Stimulated activated CD4-positive, alpha-beta T cell treated with anti-CD3 and anti-CD28 coated beads, Interleukin-1b, Interleukin-23, amount 100 ng/mL, for 1 hour (primary cell): ENCODE measurements at places on chromosomes 4 and X.

DNA sequence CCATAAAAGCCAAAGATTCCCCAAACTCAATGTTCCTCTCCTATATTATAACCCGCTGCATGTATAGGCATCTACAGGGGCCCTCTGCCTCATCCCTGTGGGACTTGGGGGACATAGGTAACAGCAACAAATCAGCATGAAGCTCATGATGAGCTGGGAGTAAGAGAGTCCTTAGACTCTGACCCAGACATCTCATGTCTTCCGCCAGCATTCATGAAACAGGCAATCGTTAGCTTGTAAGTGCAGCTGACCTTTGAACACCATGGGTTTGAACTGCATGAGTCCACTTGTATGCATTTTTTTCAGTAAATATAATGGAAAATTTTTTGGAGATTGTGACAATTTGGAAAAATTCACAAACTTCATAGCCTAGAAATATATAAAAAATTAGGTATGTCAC is 10.4 kb upstream of the SCOC start:
- no peak for DNase-seq

GRCh38 chr4:4858527-4859324 is 739 bp upstream of the MSX1 start:
- no peak for DNase-seq

GRCh38 chrX:129843209-129843458 is 552 bp downstream of the ZDHHC9 start:
- DNase-seq = no peak

DNA sequence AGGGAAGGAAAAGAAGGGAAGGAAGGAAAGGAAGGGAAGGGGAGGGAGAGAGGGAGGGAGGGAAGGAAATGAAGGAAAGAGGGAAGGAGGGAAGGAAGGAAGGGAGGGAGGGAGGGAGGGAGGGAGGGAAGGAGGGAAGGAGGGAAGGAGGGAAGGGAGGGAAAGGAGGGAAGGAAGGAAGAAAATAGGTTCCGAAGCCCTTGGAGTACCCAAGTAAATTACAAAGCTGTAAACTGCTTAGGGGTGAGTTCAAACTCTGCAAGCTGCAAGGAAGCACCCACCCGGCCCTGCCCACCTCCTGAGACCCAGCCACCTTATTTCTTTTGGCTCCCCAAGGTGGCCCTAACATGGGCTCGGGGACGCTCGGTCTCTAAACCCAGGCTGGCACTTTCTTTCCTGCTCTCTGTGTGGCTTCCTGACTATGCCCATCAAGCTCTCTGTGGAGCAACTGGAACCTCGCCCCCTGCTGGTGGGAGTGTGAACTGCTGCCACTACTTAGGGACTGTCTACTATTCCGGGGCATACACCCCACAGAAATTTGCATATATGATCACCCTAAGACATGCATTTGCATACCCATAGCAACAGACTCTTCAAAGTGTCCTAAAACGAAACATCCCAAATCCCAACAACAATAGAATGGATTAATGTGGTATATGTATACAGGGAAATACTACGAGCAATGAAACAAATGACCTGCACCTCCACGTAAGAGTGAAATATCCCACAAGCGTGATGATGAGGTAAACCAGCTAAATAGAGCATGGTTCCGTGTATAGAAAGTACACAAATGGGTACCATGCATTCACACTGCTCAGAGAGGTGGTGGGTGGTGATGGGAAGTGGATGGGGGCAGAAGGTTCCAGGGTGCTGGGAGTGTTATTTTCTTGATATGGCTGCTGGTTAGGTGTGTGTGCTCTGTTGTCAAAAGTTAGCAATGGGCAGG is 151.7 kb upstream of the TBL1X start:
- peak; percentile 20 for DNase-seq

DNA sequence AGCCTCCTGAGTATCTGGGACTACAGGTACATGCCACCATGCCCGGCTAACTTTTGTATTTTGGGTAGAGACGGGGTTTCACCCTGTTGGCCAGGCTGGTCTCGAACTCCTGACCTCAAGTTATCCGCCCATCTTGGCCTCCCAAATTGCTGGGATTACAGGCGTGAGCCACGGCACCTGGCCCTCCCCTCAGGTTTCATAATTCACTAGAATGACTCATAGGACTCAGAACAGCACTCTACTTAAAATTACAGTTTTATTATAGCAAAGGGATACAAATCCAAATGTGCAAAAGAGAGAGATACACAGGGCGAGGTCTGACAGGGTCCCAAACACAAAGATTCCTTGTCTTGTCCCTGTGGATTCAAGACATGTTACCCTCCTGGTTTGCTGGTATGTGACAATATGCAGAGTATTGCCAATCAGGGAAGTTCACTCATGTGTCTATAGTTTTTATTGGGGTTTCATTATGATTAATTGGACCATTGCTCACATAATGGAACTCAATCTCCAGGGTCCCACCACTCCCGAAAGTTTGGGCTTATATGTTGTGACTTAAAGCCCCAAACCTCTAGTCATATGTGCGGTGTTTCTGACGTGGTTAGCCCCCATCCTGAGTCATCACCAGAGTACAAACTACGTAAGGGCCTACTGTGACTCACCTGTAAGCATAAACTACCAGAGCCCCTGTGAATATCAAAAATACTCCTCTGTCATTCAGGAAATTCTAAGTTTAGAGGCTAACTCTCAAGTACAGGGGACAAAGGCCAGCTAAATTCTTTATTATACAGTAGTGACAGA is 5.2 kb downstream of the YIPF6 start:
- DNase-seq = no peak

DNA sequence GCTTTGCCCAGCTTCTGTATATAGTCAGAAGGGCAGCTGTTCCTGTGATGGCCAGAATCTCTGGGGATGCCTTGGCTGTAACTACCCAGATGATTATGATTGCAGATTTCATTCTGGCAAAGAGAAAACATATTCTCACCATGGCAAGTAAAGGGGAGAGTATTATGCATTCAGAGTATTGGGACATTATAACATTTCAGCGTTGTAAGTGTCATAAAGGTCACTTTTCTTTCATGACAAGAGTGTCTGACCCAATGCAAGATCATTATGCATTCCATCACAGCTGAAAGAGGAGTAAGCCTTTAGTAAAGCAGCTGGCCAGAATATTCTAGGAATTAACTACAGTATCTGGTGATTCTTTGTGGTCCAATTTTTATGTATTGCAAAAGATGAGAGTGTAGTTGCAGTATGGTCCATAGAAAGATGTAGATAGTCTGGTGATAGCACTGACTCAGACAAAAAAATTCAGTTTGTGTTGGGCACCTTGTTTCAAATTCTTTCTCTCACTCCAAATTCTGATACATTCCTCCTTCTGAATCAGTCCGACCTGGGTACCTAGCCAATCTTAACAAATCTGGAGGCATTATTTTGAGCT is 2366.3 kb downstream of the PCDH7 start:
- no peak for DNase-seq

- DNase-seq = no peak
These were observed 16.0 kb upstream of the TLR8 start for GRCh38 chrX:12890467-12890866.

GRCh38 chr4:52555356-52555716 is 103.8 kb downstream of the USP46 start:
- DNase-seq = no peak

- DNase-seq = no peak
These were observed 74.7 kb downstream of the LPAR4 start for GRCh38 chrX:78822157-78822690.

GRCh38 chrX:101385795-101386541 is at the start of gene BTK:
Gene BTK, minus strand, starts transcription at chrX:101386191. Its CDS starts 10,907 bp downstream, at chrX:101375284.
- no peak for DNase-seq

DNA sequence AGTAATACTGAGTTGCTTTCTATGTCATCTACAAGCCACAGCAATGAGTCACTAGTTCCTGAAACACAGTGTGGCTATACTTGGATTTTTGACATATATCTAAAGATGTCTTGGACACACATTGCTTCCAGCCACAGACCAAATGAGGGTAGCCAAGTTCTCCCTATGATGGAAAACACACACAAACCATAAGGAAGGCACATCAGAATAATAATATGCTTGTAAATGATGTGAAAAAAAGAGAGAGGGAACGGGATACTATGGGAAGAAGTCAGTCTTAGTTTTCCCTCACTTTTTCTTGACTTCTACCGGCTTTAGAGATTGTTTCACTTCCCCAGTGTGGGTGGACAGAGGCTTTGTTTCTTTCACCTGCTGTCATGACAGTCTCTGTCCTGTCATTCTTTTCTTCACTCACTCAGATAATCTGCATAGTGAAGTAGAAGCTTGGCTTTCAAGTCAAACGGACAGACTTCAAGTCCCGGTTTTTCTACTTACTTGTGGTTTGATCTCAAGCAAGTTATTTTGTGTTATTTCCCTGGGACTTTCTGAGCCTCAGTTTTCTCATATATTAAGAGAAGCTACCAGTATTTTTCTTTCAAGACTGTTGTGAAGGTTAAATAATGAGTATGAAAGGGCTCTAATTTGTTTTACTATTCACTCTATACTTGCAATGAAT is 34.7 kb downstream of the P2RY10 start:
- no peak for DNase-seq

- no peak for DNase-seq
These were observed 10.4 kb downstream of the RAB9A start for GRCh38 chrX:13699183-13699826.

GRCh38 chr4:139656614-139657486 is 8.8 kb upstream of the MGST2 start:
- no peak for DNase-seq

- DNase-seq = no peak
These were observed 88.6 kb upstream of the MAML3 start for GRCh38 chr4:140242357-140243277.

DNA sequence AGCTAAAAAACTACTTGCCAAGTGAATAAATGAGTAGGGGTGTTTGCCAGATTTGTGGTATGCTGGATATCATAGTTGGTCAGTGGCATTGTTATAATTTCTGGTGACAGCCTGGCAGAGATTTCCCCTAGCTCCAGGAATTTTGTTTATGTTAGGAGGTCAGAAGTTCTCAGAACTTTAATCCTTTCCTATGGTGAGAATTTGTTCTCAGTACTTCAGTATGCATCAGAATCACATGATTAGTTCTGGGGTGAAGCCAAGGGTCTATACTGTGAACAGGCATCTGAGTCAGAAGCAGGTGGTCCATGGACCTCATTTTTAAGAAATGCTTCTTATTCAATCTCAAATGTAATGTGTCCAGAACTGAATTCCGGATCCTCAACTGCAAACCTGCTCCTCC is 10.5 kb downstream of the RASSF6 start:
- no peak for DNase-seq

- no peak for DNase-seq
These were observed 5.3 kb upstream of the SAP30 start for GRCh38 chr4:173365359-173365996.

DNA sequence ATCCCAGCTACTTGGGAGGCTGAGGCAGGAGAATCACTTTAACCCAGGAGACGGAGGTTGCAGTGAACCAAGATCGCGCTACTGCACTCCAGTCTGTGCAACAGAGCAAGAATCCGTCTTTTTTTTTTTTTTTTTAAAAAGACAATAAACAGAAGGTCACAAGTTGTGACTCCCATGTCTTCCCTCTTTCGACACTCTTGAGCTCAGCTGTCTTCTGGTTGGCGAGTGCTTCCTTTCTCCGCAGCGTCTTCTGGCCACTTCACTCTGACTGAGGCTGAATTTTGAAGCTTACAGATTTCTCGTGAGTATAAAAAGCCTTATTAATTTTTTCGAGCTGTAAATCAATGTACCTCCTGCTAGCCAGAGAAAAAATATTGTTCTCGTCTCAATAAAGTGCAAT is 124.9 kb downstream of the STOX2 start:
- DNase-seq = no peak

- DNase-seq = no peak
These were observed 242.5 kb upstream of the FAT4 start for GRCh38 chr4:125072269-125072668.

GRCh38 chrX:109125304-109125703 is 356.6 kb downstream of the GUCY2F start:
- DNase-seq = no peak

DNA sequence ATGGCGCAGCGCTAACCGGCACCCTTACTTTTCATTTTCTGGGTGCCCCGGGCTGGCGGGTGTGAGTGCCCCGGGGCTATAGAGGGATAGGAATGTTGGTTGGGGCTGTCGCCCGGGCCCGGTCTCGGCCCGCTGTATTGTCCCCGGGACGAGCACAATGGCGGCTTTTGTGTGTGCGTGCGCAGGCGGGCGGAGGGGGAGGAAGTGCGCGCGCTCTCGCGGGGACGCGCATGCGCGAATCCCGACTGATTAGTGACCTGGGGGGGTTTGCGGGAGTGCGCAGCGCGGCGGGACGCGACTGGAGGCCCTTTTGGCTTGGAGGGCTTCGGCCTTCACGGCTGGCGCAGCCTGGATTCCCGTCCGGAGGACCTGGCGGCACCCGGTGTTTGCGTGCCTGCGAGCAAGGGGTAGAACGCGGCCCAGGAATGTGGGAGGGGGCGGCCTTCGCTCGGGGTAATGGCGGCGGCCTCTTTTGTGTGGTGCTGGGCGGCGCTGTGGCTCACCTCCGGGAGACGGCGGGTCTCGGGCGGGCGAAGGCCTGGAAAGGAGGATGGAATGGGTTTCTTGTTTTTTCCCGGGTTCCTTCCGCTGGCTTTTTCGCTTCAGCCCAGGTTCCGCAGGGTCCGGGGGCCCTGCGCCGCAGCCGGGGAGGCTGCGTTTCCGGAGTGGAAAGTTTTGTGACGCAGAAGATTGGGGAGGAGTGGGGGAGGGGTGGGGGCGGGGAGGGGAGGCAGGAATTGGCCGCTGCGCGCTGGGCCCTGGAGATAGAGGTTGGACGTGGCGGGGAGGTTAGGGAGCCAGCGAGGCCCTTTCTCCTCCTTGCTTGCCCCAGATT is 618 bp downstream of the DDX3X start:
- DNase-seq = peak; percentile 32

GRCh38 chr4:37245391-37245954 is 930 bp downstream of the NWD2 start:
- no peak for DNase-seq

DNA sequence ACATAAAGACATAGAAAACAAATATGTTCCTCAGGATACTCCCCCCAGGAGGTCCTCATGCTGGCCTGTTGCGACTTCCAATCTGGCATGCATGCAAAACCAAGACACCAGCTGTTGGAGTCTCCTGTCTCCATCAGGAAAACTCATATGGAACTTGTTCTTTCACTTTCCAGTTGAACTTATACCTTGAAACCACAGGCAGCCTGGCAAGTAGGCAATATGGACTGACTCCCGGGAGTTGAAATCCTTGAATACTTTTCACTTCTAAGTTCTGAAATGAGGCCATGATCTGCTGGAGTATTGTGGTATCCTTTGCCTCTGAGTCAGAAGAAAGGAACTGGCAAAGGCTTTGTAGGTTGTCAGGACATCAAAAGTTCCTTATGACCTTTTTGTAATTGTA is 444.2 kb downstream of the IDS start:
- DNase-seq = no peak

GRCh38 chr4:184824081-184824775 is 1.5 kb downstream of the ACSL1 start:
- no peak for DNase-seq

GRCh38 chr4:117135634-117136354 is 50.4 kb upstream of the TRAM1L1 start:
- no peak for DNase-seq
